Urinary bladder (tissue), 4 donors: ENCODE measurements at places on chromosomes 1 and 21.

GRCh38 chr1:22635436-22635835 lies 992 bp upstream of the C1QA start:
- DNase-seq: no peak

- DNase-seq: no peak
Measured at GRCh38 chr1:227798078-227798802, 17.2 kb upstream of the PRSS38 start.

DNA sequence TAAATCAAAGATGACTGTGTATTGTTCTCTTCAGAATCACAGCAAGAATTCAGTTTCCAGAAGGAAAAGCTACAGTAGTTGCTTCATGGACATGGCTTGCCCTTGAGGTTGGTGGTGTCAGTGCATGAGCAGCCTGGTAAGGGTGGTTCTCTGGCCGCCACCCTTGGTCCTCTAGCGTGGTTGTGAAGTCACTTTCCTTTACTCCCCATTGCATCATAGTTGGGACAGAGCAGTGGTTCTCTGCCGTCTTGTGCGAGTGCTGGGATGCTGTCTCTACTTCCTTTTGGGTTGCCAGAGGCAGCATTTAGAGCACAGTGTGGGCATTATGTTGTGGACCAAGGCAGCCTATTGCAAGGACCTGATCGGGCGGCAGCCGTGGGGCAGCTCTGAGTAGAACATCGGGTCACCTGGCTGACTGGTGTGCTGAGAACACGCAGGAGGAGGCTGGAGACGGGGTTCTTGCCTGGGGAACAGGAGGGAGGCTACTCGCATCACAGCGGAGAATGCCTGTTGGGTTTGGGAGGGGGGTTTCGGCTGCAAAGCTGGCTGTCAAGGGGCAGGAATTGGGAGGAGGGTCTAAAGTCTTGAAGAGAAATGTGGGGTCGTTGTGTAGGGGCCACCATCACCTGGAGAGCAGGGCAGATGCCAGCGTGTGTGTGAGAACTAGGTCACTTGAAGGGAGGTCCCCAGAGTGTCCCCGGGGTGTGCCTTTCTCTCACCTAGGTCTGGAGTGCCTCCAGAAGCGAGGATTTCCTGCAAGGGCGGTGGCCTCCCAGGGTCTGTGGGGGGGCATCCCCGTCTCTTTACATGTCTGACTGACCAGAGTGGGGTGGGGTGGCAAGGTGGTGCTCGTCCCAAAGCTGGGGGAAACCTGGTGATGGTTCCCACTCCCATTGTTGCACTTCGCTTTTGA lies 6.3 kb downstream of the ARF1 start:
- DNase-seq: no peak

DNA sequence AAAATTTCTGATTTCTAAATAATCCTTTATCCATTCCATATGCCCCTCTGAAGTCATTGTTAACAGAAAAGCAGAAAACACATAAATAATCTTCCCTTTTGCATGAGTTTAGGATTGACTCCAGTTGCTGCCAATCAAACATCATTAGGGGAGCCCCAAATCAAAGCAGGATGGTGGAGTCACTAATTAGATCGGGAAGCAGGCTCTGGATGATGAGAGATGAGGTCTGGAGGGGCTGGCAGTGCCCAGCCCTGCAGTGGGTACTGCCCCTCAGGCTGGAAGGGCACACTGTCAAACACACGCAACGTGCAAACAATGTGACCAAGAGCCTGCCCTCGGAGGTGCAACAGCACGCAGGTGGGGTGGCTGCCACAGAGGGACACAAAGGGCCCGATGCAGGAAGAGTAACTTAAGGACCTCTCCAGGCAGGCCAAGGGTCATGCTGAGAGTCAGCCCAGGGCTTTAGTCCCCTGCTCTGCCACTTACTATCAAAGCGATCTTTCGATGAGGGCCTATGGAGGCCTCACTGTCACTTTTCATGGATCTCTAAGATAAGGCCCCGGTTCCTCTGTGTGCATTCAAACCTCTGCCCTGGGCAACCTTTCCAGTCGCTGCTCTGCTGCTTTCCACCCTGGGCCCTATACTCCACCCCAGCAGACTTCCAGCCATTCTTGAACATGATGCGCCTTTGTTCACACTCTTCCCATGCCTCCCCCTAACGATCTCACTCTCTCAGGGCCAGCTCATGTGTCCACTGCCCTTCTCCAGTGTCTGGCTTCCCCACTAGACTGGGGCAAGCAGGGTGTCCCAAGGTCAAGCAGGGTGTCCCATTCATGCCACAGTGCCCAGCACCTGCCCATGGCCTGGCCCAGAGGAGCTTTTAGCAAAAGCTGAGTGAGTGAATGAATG lies 98.9 kb downstream of the DMRTB1 start:
- no peak for DNase-seq

GRCh38 chr1:67489643-67490042 lies 59.4 kb upstream of the SERBP1 start:
- DNase-seq: no peak

DNA sequence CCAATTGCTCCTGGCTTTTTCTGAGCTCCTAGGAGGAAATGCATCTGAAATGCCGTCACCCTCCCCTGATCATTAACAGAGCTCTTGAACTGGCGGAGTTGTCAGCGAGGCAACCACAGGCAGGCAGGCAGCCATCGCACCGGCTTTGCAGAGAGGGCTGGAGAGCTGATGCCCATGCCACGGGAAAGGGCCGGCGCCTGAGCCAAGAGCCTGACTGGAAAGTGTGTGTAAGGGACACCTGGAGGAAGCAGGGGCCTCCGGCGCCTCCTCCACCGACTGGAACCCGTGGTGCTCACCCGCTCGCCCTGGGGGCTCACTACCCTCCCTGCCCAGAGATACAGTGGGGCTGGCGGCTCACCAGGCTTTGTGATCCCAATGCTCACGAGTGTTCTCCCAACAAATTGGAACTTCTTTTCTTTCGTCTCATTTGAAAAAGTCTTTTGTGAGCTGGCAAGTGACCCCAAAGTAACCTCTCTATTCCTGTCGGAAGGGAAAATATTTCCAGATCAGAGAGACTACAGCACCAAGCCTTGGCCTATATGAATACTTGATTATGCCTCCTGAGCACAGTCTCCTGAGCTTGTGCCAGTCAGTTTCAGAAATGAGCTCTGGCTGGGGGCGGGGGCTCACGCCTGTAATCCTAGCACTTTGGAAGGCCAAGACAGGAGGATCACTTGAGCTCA lies 97.7 kb upstream of the SLC25A33 start:
- DNase-seq: no peak

GRCh38 chr1:116330846-116331245 lies 42.2 kb upstream of the ATP1A1 start:
- no peak for DNase-seq

GRCh38 chr1:54883349-54884102 lies 3.5 kb downstream of the DHCR24 start:
- no peak for DNase-seq

- peak; percentile 43 for DNase-seq
Measured at GRCh38 chr1:214660900-214661299, 57.9 kb downstream of the CENPF start.

DNA sequence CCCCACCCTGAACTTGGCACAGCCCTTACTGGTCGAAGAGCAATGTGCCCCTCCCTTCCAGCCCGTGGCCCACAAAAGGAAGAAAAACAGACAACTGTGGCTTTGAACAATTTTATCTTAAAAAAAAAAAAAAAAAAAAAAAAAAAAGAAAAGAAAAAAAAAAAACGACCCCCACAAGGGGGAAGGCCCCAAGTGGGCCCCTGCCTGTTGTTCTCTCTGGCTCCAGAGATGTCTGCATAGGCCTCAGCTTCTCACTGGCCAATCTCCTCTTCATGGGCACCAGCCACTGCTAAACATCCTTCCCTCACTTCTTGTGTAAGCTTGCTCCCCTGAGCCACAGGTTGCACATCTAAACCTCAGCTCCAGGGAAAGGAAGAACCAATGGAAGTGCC lies 386 bp upstream of the TSTD1 start:
- no peak for DNase-seq

DNA sequence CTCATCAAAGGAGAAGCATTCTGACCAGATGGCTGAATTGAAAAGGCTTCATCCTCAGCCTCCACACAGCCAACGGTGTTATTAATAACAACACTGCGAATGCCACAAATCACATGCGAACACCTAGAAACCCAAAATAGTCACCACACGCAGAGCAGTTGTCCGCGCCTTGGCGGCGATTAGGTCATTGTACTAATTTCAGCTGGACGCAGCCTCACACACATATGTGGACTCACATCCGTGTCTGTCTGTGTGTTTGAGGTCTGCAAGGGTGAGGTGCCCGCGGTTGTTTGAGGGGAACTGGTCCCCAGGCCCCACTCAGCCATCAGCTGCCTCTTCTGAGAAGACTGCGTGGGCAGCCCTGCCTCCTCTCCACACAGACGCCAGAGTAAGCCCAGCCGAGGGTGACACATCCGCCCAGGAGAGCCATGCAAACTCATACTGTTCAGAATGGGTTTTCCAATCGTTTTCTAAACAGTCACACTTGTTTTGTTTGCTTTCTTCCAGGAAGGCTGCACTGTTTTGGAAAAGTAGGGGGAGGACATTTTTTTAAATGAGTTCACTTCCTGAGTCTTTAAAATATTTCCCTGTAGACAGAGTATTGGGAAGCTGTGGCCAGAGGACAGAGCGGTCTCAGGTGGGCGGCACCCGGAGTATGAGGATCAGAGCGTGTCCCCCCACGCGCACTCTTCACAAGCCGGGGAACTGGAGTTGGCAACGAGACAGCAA lies 53.4 kb downstream of the TOMM20 start:
- DNase-seq: no peak

- no peak for DNase-seq
Measured at GRCh38 chr1:943545-944340, 15.3 kb downstream of the NOC2L start.

- DNase-seq: no peak
Measured at GRCh38 chr1:242132121-242132817, 133.4 kb upstream of the MAP1LC3C start.

DNA sequence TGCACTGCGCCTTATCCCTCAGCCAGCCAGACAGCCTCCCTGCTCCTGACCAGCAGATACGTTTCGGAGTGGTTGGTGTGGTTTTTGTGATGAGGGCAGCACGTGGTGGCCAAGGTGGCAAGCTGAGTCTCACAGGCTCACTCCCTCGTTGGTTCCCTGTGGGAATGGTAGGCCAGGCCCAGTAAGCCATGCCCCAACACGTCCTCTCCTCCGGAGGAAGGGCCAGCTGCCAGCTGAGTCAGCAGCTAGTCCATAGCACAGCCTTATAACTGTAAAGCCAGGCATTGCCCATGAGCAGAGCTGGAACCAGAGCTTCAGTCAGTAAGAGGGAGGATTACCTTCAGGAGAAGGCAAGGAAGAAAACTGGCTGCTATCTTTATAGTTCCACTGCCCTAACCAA lies 29.5 kb downstream of the SZRD1 start:
- no peak for DNase-seq

GRCh38 chr1:159889821-159890252 lies 10.1 kb downstream of the CFAP45 start:
- no peak for DNase-seq

DNA sequence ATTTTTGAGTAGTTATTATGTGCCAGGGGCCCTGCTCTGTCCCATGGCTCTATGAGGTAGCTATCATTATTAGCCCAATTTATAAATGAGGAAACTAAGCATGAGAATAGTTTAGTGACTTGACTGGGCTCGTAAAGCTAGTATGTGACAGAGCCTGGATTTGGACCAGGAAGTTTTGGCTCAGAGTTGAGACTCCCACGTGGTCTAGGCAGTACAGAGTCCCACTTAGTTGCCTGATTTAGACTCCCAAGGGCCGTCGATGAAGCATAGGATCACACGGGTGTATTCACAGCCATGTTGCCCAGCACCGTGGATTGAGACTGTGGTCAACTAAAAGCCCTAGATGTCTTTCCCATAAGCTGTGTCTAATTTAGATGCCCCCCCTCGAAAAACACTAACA lies 81.7 kb downstream of the DDX20 start:
- no peak for DNase-seq

GRCh38 chr1:82485591-82486369 lies 685.0 kb downstream of the ADGRL2 start:
- no peak for DNase-seq

DNA sequence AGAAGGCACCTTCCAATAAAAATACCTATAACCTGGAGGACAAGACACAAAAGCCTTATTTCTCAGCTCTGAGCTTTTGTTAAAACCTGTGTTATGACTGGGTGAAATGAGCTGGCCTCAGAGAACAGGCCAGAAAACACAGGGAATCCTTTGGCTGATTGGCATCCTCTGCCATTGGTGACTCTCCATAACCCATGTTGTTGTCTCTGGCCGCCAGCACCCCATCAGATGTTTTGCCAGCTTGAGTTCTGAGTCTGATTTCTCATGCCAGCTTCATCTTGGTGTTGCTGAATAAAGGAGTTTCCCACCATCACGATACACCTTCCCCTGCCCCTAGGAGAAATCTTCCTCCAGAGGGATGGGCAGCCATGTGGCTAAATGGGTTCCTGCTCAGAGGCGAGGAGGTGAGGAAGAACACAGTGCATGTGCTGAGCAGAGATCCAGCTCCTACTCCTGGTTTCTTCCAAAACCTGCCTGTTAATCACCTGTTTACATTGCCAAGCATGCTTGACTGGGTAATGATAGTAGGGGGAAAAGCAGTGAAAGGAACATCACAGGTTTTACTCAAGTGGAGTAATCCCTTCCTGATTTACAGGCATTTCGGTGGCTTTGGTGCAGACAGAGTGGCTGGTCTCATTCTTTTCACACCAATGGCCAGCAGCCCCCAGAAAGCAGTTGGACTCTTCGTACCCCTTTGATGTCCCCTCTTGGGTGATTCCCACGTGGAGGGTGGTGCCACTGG lies 109.8 kb downstream of the ROR1 start:
- DNase-seq: no peak

DNA sequence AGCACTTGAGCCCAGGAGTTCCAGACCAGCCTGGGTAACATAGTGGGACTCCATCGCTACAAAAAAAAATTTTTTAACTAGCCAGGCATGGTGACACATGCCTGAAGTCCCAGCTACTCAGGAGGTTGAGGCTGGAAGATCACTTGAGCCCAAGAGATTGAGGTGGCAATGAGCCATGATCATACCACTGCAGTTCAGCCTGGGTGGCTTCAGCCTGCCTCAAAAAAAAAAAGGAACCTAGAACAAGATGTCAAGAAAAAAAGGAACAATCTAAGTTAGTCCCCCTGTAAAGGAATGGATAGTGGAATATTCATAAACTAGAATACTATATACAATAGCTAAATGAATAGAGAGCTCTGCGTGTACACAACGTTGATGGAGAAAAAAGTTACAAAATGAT lies 14.4 kb downstream of the NSL1 start:
- DNase-seq: no peak

DNA sequence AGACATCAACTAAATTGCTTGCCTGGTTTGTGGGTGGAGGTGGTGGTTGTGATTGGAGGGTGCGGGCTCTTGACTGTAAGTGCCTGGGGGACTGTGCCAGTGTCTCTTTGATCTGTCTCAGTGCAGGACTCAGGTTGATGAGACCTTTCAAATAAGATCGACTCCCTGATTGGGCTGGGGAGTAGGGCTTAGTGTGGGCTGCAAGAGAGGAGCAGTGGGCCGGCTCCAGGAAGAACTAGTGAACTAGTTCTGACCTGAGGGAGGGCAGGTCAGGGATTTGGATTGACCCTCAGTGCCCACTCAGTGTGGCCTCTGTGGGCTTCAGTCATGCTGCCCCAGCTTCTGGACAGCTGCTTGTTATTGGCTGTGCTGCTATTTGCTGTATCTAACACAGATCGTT lies 130.6 kb upstream of the CACNA1E start:
- DNase-seq: no peak
